ENCODE measurements at places on chromosomes 4 and X.

DNA sequence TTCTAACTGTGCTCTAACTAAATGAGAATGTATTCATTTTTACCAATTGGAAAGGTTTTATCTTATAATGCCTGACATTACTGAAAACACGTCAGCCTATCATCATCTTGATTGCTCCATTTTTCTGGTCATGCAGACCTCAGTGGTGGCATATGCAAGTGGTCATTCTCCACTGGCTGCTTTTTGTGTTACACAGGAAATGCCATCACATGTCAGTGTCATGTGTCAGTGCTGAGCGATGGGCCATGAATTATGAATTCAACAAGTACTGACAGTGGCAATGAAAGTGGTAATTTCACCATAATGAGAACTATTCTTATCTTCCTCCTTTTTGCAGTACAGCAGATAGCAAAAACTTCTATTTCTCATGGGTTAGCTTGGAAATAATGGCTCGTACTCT lies 190.5 kb downstream of the PACRGL start:
- ATAC-seq: no peak

GRCh38 chr4:6676722-6677558 lies 16.7 kb upstream of the S100P start:
- ATAC-seq: no peak

GRCh38 chr4:145132511-145133098 lies 34.5 kb downstream of the ABCE1 start:
- ATAC-seq: peak; percentile 92

DNA sequence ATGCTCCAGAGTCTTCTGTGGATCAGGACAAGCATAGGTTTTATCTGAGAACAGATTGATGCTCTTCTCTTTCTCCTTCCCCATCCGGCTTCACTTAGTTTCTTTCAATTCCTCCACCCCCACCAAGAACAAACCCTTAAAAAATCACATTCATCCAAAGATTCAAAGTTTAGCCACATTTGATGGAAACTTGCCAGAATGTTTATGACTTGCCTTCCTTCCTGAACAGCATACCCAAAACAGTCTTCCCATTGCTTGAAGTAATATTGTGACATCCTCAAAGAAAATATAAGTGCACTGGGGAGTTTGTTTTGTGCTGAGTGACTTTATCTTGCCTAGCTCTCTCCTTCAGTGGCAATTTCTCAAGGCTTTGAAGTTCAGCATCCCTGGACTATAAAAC lies 83.0 kb downstream of the MAGEB17 start:
- ATAC-seq: no peak

DNA sequence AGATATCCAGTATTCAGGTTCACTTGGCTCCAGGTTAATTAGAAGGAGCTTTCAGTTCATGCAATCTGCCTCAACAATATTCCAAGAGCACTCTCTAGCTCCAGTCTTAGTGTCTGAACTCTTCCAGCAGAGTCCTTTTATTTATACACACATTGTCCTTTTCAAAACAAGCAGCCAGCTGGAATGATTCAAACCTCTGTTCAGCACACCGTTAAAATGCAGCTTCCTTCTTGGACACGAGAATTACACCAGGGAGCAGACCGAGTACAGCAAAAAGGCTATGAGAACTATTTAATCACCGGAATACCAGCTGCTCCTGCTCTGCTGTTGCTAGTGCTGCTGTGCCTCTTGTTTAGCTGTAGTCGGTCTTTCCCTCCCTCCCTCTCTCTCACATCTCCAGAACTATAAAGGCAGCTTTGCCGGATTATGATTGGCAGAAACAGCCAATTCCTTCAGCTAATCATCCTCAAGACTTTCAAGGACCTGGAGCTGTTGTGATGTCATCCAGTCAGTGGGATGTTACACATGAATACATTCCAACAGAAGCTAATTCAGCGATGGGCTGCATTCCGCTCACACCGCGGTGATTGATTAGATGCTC lies at the start of gene NDST4:
NDST4 (minus strand) TSS at position 115 of the 601 bp plus-strand sequence. CDS start 36,584 bp downstream, outside the sequence.
- ATAC-seq: peak; percentile 41

DNA sequence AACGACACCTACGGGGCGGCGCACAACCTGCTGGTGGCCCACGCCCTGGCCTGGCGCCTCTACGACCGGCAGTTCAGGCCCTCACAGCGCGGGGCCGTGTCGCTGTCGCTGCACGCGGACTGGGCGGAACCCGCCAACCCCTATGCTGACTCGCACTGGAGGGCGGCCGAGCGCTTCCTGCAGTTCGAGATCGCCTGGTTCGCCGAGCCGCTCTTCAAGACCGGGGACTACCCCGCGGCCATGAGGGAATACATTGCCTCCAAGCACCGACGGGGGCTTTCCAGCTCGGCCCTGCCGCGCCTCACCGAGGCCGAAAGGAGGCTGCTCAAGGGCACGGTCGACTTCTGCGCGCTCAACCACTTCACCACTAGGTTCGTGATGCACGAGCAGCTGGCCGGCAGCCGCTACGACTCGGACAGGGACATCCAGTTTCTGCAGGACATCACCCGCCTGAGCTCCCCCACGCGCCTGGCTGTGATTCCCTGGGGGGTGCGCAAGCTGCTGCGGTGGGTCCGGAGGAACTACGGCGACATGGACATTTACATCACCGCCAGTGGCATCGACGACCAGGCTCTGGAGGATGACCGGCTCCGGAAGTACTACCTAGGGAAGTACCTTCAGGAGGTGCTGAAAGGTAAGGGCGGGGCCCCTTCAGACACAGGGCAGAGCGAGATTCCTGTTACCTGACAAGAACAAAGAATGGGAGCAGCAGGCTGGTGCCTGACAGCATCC lies 11.7 kb downstream of the RPL9 start:
- peak; percentile 95 for ATAC-seq

DNA sequence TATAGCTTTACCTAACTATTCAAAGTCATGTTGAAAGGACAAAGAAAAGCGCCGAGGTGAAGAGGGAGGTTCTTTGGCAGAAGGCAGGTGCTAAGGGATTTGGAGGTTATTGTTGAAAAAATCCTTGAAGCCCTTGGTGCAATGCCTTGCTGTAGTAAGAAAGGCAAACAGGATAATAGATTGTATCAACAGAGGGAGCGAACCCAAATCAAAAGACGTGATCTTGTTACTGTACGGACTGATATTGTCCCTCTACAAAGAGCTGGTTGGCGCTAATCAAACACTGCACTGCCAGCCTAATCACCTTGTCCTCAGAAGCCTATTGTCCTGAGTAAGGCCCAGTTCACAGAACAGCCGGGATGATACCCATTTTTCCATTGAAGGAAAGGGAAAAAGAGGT lies 182.9 kb downstream of the ZIC3 start:
- no peak for ATAC-seq

DNA sequence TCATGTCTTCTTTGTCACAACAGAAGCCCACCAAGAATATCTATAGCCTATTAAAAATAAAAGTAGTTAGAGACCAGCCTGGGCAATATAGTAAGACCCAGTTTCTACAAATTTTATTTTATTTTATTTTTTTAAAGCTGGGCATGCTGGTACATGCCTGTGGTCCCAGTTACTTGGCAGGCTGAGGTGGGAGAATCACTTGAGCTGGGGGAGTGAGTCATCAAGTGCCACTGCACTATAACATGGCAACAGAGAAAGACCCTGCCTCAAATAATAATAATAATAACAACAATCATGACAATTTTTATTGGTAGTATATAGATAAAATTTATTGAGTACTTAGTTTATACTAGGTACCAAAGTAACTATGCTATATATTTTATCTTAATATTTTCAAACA lies 93.0 kb upstream of the NPFFR2 start:
- ATAC-seq: no peak

DNA sequence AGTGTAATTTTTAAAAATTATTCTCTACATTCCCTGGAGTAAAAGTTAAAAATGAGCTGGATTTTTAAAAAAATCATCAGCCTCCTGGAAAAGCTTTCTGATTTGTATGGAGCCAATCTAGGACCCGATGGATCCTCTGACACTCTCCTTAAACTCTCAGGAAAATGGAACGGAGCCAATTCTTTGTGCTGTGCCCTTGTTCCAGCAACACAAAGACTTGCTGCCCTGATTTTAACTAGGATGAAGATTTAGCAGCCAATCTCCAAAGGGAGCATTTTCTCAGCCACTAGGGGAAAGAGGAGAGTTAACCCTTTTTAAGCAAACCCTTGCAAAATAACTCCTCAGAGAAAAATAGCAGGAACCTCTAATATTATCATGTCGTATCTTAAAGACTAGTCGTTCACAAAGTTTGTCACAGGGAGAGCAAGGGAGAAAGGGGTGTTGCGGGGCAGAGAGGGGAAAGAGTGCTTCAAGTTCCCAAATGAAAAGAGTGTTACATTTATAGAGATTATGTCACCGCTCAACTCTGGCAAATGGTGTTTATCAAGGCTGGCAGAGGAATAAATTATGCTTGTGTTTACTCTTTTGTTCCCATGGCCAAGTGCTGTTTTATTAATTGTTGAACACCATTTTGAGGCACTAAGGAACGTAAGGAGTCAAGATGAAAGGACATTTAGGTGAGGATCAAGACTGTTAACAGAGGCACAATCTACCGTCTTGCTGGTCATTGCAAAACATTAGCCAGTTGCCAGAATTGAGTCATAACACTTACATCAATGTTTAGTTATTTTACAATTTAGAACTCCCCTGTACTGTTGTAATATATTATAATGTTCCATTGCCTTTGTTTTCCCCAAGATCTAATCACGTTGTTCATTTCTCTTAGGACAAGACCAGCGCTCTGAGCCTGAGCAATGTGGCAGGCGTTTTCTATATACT lies 250.7 kb downstream of the THOC2 start:
- ATAC-seq: no peak
